ENCODE measurements at places on chromosomes 2 and 18.

DNA sequence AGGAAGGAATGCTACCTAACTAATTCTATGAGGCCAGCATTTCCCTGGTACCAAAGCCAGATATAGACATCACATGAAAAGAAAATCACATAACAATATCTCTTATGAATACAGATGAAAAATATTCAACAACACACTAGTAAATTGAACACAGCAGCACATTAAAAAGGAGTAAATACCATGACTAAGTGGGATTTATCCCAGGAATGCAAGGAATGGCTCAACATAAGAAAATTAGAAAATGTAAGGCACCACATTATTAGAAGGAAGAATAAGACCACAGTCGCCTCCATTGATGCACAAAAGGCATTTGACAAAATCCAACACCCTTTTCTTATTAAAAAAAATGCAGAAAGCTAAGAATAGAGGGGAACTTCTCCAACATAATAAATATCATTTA lies 133.9 kb downstream of the TTC32 start:
- no peak for DNase-seq

- DNase-seq = no peak
Observed at GRCh38 chr2:235506997-235507615, 13.3 kb downstream of the AGAP1 start.

- no peak for DNase-seq
Observed at GRCh38 chr18:41818381-41819355, 136.4 kb upstream of the PIK3C3 start.

DNA sequence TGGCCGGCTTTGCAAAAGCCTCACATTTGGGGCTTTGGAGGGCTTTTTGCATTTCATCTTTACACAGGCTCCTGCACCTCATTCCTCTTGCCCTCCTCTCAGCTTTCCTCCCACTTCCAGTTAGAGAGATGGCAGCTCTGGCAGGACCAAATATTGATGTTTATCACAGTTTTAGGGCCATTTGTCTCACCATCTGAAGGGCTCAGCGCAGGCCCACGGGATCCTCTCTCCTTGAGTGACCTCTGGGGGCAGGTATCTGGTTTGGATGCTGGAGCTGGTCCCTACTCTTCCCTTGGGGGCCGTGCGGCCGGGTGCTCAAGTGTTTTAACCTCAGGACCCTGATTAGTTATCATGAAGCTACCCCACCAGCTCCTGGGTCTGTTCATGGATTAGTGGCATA lies 19.9 kb downstream of the ATOH8 start:
- no peak for DNase-seq

- no peak for DNase-seq
Observed at GRCh38 chr2:8002765-8003393, 679.0 kb upstream of the ID2 start.

DNA sequence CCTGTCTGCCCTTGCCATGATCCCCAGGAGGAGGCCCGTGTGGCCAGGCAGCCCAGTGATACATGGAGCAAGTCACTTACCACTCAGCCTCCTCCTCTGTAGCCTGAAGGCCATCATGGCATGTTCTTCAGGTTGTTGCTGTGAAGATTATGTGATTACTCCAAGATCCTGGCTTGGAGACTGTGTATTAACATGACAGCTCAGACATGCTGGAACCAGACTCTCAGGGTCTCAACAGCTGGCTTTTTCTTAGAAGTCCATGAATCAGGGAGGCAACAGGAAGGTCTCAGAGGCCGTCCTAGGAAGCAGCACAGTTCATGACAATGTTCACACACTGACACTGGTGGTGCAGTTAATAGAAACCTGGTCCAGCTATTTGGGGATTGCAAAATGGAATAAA lies 158.6 kb upstream of the TWIST2 start:
- DNase-seq = no peak

GRCh38 chr2:156333951-156334495 lies 1.5 kb upstream of the NR4A2 start:
- DNase-seq = no peak

DNA sequence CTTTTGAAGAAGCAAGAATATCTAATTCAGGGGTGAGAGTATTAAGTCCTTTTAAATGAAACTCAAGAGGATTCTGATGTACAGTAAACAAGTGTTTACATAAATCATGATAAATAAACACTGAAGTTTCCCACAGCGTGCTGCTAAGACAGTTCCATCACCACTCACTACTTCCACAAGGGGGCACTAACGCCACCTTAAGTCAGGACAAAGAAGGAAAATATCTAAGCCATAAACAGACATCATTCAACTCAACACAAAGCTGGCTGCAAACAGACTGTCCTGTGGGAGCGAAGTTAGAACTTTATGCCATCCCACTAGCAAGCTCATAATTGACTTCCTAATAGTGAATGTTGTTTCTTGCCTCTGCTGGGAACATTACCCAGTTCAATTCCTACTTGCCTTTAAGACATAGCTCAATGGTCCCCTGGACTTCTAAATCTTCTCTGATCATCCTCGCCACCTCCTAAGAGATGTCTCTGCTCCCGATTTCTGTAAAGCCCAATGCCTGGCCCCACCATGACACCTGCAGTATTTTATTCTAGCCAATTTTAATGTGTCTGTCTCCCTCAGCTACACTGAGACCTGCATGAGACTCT lies 36.5 kb downstream of the MRPL44 start:
- peak; percentile 22 for DNase-seq

GRCh38 chr2:58051445-58051844 lies 4.8 kb downstream of the VRK2 start:
- DNase-seq = no peak

DNA sequence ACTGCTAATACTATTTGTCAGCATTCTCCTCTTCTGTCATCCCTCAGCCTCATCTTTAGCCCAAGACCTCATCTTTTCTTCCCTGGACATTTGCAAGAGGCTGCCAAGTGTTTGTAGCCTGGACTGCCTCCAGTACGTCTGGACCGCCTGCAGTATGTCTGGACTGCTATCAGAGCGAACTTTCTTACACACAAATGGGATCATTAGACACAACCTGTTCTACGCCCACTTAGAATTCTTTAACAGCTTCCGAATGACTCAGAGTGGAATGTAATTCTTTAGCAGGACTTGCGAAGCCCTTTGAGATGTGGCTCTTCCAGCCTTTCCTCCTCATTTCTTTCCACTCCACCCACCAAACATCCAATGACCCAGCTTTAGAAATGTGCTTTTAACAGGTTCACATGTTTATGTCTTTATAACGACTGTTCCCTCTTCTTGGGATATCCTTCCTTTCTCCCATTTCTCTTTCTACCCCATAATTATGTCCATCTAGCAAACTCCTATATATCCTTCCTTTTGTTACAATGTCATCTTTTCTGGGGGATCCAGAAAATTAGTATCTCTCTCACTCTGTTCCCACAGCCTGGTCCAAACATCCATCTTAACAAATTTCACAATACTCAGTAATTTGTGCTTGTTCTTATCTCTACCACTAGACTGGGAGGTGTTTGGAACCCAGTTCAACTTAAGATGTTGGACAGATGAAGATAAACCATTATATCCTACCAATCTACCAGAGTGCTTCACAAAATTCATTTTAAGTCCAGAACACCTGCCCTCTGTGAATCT lies 171.3 kb upstream of the PGAP1 start:
- DNase-seq = no peak

DNA sequence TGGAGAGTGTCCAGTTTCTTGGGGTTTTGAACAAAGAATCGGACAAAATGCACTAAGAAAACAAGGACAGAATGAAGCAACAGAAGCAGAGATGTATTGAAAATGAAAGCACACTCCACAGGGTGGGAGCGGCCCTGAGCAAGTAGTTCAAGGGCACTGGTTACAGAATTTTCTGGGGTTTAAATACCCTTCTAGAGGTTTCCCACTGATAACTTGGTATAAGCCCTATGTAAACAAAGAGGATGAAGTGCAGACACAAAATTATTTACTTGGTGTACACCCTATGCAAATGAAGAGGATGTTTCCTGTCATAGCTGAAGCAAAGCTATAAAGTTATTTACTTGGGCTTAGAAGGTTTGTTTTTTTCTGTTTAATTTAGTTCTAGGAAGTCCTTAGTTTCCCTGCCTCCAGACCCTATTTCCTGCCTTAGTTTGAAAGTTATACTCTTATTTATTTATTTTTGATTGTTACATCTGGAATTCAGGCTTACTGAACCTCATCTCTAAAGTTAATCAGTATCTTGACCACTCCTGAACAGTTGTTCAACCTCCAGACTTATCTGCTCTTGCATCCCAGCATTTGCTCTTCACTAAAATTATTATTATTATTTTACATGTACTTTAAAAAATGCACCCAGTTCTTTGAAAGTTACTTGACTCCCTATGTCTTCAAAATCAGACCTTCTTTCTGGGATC lies 193.5 kb downstream of the SPP2 start:
- no peak for DNase-seq

- DNase-seq = no peak
Observed at GRCh38 chr2:71861186-71862160, 286.2 kb downstream of the CYP26B1 start.

DNA sequence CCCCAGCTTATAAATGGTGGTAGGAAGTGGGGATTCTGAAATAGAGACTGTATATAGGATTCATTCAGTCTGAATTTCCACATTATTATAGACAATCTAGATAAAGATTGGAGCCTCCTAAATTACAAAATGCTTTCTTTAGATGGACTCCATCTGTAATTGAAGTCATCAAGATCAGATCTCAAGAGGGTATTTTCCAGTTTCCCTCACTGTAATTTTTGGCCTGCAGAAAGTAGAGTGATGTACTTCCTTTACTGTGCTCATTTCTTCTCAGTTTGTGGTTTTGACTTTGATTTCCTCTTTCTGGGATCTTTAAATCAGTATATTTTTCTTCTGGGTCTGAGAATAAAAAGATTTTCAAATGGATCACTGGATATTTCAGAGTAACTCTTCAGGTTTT lies 7.2 kb downstream of the BABAM2 start:
- DNase-seq = no peak

- DNase-seq = no peak
Observed at GRCh38 chr18:75125382-75126331, 83.3 kb downstream of the PTGR3 start.

DNA sequence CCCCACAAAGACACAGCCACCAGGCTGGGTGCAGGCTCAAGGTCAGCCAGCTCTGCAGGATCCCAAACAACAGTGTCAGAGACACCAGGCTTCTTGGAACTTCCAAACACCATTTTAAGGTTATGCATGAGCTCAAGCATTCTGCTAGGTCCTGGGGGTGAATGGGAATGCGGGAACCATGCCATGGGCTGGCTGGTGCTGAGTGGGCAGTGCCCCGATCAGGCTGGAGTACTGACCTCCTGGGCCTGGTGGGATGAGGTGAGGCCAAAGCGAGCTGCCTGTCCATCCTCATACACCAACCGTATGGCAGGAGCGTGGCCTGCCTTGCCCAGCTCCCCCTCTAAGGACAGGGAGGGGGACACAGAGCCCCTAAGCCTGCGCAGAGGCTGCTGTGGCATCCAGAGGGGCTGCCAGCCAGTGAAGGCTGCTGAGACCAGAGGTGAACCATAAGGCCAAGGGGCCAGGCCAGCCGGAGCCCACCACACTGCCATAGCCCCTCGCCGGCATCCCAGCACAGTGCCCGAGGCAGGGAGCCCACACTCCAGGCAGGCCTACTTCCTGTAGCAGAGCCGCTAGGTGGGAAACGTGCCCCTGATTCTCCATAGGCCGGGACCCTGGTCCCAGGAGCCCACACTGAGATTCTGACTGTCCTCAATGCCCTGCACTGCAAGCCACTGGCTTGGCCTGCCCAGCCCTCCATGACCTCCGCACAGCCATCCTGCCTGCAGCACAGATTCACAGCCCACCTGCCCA lies 135.0 kb downstream of the HDAC4 start:
- DNase-seq = no peak

DNA sequence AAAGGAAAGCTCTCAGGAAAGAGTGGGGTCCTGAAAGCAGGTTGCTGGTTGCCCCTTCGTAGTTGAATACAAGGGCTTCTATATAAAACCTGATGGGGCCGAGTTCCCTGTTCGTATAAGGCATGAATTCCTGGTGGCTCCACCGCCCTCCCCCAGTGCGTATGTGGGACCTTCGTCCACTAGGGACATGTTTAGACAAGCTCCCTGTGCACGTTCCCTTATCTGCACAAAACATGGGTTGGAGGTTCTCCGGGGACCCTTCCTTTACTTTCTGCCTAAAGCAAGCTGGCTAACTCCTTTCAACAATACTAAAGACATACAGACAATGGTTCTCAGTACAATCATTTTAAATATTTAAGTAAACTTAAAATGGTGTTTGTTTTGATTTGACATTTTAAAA lies 8.0 kb downstream of the CLUL1 start:
- no peak for DNase-seq

- DNase-seq = no peak
Observed at GRCh38 chr18:78918707-78919106, 60.9 kb upstream of the SALL3 start.

- DNase-seq = no peak
Observed at GRCh38 chr18:42363446-42364441, 408.7 kb downstream of the PIK3C3 start.

- no peak for DNase-seq
Observed at GRCh38 chr18:67581178-67581577, 64.7 kb upstream of the DSEL start.

GRCh38 chr2:224780106-224780505 lies 63.9 kb upstream of the CCDC195 start:
- DNase-seq = no peak

All from stimulated activated CD4-positive, alpha-beta T cell treated with anti-CD3 and anti-CD28 coated beads, TNF-alpha, amount 100 ng/mL, for 1 hour (primary cell).